Stimulated activated CD8-positive, alpha-beta memory T cell treated with anti-CD3 and anti-CD28 coated beads, Interleukin-4, amount 100 ng/mL, for 1 hour (primary cell): ENCODE measurements at places on chromosomes 2 and 18.

GRCh38 chr2:211737282-211737681 is 801.3 kb downstream of the ERBB4 start:
- no peak for DNase-seq

DNA sequence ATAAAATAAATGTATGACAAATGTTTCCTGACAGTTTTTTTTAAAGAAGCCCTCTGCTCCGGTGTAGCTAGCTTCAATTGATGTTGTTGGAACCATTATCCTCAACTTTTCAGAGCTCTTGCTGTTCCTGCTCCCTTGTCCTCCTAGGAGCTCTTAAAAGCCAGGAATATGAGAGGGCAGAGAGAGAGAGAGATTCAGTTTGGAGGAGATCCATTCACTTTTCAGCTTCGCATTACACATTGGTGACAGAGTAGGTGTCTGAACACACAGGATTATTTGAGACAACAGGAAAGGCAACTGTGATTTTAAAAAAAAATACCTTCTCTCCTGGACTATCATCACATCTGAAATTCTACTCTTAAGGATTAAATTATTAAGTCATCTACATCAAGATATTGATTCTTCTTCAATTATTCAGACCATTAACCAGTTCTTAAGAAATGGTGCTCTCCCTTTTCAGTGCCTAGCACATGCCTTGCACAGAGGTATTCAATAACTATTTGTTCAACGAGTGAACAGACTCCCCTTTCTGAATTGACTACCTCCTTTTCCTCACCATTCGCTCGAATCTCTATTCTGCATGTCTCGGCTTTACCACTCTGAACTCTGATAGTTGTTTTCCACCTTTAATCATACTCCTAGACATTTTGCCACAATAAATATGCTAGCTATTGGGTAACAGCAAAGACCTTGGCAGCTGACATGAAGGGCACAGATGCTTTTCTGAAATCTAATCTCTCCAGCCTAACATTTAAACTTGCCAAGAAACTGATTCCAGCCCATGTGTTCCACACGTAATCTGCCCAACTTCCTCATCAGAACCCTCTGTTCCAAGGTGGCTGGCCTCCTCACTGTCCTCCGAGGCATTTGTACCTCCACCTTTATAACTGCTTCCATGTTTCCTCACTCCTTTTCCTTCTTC is 28.6 kb upstream of the SLC35F5 start:
- DNase-seq = no peak

DNA sequence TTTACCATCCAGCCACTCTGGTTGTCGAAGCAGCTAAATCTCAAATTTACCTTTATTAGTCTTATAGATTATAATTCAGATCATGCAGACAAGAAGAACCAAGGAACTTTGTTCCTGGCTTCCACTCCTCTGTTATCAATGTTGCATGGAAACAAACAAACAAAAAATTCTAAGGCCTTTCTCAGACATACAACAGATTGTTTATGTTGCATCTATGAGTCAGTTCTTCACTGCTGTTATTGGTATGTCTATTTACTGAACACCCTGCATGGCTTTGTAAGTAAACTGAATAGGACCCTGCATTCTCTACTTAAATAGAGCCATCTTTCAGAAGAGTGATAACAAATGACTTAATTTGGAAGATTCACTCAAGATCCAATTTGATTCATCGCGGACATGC is 1.6 kb upstream of the ANKRD44 start:
- DNase-seq = no peak

- no peak for DNase-seq
These were observed 17.1 kb downstream of the TMEM185B start for GRCh38 chr2:120206022-120206581.

- DNase-seq = no peak
These were observed 58.9 kb upstream of the KCNG2 start for GRCh38 chr18:79738581-79739439.

DNA sequence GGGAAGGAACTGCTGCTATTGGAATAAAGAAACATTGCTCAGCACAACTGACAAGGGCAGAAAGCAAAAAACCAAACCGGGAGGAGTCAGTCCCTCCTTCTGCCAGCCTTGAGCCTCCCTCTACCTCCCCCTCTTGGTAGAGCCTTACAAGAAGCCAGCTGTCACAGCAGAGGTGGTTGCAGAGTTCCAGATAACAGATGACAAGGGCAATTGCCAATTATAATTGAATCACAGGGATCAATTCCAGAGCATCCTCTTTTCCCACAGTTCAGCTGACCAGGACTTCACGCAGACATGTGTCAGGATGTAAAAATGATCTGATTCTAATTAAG is 548.2 kb upstream of the LRRTM1 start:
- no peak for DNase-seq

- no peak for DNase-seq
These were observed 46.7 kb upstream of the ATP5MC3 start for GRCh38 chr2:175228179-175228578.

DNA sequence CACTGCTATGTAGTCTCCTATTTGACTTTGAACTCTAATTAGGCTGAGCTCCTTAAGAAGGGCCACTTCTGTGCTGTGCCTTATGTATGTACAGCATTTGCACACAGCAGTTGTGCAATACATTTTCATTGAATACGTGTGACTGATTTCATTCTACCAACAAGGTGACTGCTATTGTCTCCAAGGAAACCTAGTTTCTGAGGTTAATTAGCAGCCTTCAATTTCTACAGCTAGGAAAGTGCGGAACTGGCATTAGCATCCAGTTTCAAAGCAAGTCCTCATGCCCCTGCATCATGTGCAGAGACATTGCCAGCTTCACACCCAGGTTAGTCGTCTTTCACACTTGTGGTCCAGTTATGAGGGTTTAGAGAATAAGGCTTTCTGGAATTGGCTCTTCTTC is 58.6 kb downstream of the NCK2 start:
- DNase-seq = no peak

DNA sequence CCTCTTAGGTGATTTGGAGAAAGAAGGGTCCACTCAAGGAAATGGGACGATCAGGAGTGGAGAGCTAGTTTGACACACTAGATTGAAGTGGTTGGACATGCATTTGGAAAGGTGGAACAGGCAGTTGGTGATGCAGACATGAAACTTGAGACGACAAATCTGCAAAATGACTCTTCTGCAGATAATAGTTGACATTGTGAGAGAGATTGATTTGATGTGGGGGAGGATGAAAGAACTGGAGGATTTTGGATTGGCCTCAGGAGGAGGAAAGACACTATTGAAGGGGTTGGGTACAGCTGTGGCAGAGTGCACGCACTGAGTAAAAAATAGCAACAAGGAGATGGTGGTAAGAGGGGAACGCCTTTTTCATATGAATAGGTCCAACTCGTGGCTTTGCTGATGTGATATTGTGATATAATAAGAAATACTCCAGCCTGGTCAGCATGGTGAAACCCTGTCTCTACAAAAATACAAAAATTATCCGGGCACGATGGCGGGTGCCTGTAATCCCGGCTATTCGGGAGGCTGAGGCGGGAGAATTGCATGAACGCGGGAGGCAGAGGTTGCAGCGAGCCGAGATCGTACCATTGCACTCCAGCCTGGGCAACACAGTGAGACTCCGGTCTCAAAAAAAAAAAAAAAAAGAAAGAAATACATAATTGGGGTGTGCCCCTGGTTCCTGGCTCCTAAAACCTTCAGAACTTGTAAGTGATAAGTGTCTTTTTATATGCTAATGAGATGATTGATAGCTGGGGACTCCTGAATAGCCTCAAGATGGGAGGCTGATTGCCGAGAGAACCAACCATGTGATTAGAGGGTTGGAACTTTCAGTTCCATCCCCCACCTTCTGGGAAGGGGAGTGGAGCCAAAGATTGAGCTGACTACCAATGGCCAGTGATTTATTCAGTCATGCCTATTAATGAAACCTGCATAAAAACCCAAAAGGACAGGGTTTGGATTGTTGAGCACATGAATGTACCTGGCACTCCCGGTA is 9.7 kb downstream of the TTLL4 start:
- DNase-seq = no peak

GRCh38 chr2:238670111-238670585 is 177.7 kb upstream of the TWIST2 start:
- DNase-seq = no peak

DNA sequence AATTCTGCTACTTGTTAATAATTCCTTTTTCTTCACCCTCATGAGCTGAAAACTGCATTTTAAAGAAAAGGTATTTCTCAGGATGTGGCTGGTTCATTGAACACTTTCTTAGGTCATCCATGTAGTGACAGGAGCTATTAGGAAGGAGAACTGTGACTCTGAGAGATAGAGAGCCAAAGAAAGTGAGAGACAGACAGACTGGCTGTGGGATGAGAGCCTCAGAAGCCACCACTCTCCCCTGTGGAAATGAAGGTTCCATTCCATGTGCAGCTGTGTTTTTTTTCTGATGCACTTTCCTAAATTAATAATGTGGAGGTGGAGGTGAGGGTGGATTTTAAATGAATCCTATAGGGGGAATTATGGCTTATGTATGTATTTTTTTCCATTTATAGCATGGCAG is 113.3 kb downstream of the FAM210A start:
- no peak for DNase-seq

GRCh38 chr2:27351802-27352598 is 4.6 kb downstream of the GTF3C2 start:
- DNase-seq = no peak

DNA sequence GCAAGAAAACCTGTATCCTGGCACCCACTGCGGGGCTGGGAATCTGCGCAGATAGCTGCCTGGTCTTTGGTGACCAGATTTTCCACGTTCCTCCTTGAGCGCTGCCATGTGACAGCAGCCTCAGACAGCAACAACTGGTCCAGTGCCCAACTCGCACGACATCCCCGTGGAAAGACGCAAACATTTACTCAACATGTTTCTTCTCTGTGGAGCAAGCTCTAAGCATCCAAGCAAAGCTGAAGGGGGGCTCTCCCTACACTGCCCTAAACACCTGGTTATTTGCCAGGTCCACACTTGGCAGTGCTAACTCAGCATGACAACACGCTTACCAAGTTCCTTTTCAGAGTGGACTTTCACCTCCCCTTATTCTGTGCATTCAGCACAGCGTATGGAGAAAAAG is 11.3 kb downstream of the ZNF516 start:
- DNase-seq = no peak

DNA sequence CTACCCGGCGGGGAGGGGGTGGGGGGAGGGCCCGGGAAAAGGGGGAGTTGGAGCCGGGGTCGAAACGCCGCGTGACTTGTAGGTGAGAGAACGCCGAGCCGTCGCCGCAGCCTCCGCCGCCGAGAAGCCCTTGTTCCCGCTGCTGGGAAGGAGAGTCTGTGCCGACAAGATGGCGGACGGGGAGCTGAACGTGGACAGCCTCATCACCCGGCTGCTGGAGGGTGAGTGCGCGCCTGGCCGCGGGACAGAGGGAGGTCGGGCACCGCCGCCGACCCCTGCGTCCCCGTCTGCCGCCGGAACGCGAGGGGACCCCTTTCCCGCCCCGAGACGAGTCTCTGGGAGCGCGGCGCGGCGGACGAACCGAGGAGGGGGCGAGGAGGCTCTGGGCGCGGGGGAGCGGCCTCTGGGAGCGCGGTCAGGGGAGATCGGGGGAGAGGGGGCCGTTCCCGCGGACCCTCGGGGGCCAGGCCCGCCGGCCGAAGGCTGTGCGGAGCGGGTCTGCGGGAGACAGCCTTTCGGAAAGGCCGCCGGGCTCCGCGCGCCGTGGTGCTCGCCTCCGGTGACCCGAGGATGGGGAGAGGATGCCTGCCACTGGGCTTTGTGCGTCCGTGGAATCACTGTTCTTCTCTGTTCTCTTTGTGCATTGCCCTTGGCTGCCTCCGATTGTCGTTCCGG is 463 bp downstream of the PPP1CB start:
- no peak for DNase-seq

GRCh38 chr2:148048475-148049221 is 27.8 kb downstream of the MBD5 start:
- no peak for DNase-seq

DNA sequence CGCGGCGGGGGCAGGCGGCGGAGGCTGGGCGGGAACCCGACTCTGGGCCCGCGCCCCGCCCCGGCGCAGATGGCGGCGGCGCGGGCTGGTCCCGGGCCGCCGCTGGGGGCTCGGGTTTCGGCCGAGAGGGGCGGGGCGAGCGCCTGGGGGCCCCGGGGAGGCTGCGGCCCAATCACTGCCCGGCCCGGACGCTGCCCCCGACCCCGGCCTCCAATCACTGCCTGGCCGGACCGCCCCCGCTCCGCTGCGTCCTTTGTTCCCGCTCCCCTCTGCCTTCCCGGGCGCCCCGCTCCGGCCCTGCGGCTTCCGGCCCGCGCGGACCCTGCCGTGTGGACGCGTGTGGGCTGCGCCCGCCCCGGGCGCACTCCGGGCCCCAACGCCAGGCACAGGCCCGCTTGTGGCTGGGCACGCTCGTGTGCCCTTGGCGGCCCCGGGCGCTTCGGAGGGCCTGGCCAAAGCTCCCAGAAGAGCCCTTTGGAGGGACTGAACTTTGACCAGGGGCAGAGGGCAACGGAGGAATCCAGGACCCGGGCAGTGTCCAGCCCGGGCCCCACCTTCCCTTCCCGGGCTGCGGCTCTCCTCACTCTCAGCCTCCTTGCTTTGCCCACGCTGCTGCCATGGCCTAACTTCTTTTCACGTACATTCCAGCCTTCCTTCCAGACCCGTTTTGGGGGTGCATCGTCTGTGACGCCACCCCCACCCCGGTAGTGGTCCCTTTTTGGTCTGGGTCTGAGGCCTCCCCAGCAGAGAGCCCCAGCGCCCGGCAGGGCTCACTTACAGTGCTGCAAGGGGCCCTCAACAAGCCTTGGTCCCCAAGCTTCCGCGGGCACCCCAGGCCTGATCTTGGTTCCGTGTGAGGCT is 27.1 kb upstream of the PTMA start:
- DNase-seq = no peak

GRCh38 chr2:71666094-71666474 is 212.7 kb downstream of the DYSF start:
- DNase-seq = no peak

DNA sequence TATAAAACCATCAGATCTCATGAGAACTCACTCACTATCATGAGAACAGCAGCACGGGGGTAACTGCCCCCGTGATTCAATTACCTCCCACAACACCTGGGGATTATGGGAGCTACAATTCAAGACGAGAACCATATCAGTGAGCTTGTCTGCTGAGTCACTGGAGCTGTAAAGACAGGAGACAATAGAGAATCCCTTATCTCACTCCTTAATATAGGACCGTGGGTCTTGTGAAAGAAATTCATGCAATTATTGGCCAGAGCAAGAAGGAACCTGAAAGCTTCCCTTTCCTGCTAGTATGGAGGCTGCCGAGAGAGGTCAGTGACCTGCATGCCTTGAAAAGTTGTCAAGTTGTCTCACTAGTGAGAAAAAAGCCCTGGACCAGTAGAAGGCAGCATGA is 9.5 kb upstream of the TNFAIP6 start:
- no peak for DNase-seq

DNA sequence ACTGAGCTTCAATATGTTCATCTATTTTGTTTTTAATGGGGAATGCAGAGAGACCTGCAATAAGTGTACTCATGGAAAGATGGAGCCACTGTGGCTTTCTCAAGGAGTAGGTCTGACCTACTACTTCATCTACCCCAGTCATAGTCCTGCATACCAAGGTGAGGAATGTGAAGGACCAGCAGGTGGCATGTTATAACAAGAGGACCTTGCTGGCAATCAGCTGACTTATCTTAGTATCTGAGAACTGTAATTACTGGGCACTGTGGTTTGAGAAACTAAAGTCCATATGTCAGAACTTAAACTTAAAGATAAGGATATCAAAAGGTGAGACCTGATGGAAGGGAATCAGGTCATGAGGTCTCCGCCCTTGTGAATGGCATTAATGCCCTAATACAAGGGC is 1104.2 kb downstream of the BCL11A start:
- DNase-seq = no peak
